ENCODE measurements at places on chromosomes 3 and 15.

- no peak for DNase-seq
These were observed 2.1 kb downstream of the LSAMP start for GRCh38 chr3:116443191-116443661.

- DNase-seq, result peak; percentile 29
These were observed 8.8 kb downstream of the OIP5 start for GRCh38 chr15:41323611-41324010.

- peak; percentile 96 for DNase-seq
These were observed 37.0 kb upstream of the CASR start for GRCh38 chr3:122146466-122146865.

- no peak for DNase-seq
These were observed 388.0 kb upstream of the TBL1XR1 start for GRCh38 chr3:177585271-177585670.

DNA sequence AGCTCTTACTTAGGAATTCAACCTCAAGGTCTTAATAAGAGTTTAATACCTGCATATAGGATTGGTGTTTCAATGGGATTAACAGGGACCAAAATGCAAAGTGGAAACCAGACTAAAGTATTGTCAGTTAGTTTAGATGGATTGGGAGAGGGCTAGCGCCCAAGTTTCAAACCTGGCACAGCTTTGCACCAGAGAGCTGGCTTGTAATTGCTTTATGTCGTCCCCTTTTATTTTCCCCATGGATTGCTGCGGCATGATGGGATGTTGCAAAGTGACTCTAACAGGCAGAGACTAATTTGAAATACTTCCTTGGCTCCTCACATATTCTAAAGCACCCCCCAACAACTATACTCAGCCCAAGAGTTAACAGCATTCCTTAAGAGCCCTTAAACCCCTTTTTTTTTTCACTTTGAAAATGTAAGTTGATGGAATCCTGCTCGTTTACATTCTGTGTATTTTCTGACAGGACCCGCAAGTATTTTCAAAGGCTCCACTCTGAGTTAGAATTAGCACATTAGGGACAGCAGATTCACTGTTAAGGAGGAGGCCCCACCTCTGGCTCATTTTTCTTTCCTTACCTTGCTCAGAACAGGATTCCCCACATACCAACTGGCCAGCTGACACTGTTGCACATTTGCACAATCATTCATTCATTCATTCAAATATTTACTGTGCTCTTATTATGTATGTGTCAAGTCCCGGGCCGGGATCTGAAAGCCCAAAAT, 214.2 kb downstream of the ERC2 start:
- DNase-seq, result no peak

DNA sequence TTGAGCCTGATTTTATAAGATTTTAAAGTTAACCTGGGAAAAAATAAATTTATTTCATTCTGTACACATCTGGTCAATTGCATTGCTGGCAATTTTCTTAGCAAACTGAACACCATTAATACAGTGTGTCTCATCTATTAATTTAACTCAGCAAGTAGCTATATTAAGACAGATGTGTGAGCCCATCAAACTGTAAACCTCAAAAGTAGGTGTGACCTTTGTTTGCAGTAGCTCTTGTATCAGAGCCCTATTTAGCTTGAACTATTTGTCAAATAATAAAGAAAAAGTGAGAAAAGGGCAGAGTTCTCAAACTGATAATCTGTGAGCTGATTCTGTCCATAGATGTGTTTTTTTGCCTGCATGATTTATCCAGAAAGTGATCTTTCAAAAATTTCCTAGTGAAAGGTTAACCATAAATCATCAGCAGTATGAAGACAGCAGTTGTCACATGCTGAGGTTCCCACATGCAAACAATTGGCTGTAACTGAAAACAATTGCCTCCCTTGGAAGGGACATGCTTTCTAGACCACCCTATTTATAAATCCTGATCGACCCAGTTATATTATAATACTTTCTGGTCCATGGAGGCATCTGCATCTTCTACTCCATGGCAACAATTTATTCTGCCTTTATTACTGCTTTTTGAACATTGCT, 646.5 kb downstream of the NSUN3 start:
- DNase-seq, result no peak

DNA sequence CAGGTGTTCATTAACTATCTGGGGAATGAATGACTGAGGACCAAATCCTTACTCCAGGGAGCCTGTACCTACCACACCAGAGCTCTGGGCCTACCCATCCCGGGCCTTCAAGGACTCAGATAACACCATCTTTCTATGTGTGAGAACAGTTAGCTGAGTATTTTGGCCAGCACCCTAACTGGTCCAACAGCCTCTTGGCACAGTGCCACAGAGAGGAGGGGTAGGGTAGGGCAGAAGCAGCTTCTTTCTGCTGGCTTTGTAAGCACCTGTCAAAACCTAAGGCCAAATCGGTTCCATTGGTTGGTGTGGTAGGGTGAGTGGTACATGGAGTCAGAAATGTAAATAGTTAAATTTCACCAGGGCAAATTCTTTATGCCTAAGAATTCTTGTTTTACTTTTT, 26.7 kb downstream of the ISL2 start:
- no peak for DNase-seq

DNA sequence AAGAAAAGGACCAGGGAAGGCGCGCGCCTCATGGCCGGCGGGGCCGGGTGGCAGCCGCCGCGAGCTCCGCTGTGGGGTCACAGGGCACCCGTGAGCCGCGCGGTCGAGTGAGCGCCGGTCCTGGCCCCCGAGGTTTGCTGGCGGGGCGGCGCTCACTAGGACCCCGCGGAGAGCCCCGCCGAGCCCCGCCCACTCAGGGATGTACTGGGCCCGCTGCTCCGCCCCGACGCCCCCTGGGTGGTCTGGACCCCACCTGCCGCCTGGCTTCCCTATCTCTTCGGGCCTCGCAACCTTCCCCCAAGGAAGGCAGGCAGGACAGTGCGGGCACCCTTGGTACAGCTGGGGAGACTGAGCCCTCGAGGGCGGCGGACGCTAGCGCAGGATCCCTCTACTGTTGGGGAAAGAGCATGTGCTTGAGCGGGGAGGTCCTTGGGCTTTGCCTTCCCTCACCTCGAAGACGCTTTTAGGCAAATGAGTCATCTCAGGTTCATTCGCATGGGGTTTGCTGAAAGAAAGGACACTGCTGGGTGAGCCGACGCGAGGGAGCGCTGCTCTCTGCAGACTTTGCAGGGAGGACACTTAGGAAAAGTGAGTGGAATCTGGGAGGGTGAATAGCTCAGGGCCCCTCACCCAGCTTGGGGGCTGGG, at the start of gene CHRNB4:
TSS of gene CHRNB4 (minus strand) at position 109 of the 647 bp plus-strand sequence. CDS start at position 32, 77 bp downstream.
- no peak for DNase-seq

DNA sequence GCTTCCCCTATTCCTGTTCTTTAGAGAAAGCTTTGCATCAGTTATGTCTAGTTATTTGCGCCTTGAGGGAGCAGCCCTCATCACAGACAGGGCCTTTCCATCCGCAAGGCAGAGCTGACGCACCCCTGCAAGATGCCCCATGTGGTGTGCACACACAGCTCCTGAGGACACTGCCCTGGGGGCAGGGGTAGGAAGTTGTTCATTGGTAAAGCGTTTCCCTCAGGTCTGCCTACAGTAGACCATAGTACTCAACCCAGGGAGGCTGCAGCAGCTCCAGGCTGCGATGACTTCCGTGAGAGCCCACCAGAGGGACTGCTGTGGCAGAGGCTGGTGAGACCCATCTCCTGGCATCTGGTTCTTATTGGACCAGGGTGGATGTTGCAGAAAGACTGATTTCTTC, 55.1 kb upstream of the PLXNA1 start:
- DNase-seq, result no peak

GRCh38 chr3:195609229-195609628, 25.5 kb upstream of the APOD start:
- DNase-seq, result peak; percentile 70

DNA sequence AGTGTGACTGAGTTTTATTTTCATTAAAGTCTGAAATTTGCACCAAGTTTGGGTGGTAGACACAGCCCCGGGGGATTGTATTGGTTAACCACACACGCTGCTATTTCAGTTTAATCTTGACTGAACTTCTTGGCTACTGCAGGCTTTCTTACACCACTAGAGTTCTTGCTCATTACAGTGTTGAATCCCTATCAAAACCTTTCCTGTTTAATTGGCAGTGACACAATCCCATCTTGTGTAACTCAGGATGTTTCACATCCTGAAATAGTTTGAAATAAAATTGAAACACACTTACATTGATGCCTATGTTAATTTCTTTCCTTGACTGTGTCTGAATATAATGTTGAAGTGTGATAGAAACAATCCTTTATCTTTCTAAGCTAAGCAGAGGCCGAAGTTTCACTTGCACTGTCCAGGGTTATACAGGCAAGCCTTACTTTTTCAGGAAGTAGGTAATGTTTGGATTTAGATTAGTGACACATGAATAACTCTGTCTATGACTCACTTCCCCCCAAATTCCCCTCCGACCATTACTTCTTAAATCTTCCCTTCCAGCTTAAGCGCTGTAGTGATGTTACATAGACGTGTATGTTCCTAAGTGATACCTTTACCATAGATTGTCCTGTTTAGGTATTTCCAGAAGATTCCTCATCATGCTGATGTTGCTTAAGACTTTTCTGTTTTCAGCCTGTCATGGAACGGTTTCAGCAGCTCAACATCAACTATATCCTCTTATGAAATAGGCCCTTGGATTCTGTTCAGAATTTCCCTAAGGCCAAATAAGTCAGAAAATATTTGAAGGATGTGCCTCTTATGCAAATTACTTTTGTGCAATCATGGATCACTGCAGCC, 16.8 kb downstream of the ATG7 start:
- no peak for DNase-seq

GRCh38 chr3:172519740-172520139, 3.5 kb downstream of the TNFSF10 start:
- no peak for DNase-seq

GRCh38 chr3:153078826-153079225, 83.2 kb upstream of the RAP2B start:
- DNase-seq, result no peak

GRCh38 chr3:12479919-12480427, 4.3 kb upstream of the TSEN2 start:
- peak; percentile 77 for DNase-seq

DNA sequence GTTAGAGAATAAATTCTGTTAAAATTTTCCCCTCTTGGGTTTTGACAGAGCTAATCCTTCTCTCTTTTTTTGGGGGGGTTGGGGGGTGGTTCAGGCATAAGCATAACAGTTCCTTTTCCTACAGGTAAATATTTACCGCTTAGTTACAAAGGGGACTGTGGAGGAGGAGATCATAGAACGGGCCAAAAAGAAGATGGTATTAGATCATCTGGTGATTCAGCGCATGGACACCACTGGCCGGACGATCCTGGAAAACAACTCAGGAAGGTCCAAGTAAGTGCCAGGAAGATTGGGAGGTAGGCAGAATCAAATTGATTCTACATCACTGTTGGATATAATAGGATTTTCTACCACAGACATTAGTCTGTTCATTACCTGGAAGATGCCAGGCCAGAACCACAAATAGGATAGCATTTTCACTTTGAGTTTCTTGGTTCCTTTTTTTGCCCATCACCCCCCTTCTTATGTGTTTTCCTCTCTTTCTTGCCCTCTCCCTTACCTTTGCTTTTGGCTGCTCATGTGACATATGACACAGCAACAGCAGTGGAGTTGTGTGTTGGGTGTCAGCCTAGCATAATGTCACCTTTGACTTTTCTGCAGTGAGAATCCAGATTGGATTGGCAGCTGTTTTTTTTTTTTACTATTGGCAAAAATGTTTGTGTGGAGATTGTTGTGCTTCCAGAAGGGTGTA, 79.0 kb downstream of the CHD2 start:
- no peak for DNase-seq

DNA sequence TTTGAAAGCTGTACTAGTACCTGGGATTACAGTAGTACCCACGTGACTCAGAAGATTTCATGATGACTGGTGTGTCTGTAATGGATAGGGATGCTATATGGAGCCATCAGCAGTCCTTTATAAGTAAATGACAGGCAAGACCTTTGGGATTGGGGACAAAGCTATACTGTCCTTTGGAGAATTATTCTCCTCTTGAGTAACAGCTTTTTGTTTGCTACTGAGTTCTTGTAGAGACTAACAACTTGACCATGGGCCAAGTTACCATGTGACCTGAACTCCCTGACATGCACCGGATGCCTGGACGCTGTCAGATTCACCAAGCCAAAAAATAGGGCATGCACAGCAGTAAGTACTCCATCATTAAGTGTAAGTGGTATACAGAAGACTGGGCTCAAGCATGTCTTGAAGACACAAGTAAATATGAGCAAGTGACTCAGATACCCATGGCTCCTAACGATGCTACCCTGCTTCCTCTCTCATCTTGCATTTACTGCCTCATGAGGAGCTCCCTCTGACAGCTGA, 12.9 kb downstream of the SEC11A start:
- DNase-seq, result no peak

DNA sequence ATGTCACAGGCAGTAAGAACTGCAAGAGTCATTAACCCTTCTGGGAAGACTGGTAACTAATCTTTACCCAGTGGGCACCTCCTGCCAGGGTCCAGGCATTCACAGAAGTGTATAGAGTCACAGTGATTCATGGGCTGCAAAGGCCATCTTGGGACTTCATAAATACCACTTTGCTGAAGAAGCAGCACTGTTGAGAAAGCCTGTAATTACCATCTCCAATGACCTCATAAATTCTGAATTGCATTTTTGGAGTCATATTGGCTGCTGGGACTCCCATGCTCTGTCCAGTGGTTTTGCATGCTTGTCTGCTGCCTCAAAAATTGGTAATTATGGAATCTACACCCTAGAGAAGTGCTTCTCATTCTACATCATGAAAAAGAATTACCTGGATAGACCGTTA, 837.2 kb downstream of the NTRK3 start:
- no peak for DNase-seq

DNA sequence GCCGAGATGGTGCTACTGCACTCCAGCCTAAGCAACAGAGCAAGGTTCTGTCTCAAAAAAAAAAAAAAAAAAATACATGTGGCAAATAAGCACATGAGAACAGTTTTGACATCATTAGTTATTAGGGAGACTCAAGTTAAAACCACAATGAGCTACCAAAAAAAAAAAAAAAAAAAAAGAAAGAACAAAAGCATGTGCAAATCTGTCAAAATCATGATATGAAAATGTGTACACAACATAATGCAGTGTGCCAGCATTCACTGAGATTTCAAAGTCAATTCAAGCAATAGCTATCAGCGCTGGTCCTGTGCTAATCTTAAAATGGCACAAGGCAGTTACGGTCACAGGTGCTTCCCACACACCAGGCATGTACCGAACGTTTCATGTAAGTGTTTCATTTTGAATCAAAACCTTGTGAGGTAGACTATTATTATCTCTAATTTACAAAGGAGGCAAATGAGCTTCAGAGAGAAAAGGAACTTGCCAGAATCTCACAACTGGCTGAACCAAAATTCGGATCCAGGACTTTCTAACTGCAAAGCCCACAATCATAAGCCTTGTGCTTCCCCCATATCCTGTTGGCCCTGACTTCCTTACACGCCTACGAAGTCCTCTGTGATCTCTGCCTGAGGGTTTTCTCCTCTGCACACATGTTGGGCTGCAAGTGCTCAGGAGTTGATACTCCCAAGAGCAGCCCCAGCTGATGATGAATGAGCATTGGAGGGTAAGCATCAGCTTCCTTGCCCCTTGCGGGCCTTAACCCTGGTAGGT, 200.1 kb upstream of the PROK2 start:
- DNase-seq, result peak; percentile 72

- DNase-seq, result peak; percentile 30
These were observed 4.0 kb downstream of the VILL start for GRCh38 chr3:37994639-37994972.

GRCh38 chr15:90513448-90513847, 16.3 kb upstream of the CRTC3 start:
- DNase-seq, result no peak

- no peak for DNase-seq
These were observed 109.5 kb upstream of the PTPRG start for GRCh38 chr3:61451841-61452240.
